Stimulated activated CD8-positive, alpha-beta memory T cell treated with anti-CD3 and anti-CD28 coated beads, Interleukin-2, amount 100 ng/mL, for 48 hours (primary cell): ENCODE measurements at places on chromosomes 11 and 22.

DNA sequence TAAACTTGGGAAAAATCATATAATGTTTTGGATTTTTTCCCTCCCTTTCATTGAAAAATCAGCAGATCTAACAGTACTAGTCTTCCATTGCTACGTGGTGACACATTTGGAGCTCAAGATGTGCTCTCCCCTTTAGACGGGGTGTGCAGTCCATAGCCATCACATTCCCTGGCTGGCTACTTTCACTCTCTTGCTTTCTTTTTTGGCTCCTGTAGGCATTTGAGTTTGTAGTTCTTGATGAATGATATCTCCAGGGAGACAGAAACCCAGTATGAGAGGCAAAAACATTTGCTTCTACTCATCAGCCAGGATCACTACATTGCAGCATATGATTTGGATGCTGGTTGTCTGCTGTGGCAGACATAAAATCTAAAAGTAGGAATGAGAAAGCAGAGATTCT lies 12.1 kb downstream of the CCDC81 start:
- no peak for DNase-seq

DNA sequence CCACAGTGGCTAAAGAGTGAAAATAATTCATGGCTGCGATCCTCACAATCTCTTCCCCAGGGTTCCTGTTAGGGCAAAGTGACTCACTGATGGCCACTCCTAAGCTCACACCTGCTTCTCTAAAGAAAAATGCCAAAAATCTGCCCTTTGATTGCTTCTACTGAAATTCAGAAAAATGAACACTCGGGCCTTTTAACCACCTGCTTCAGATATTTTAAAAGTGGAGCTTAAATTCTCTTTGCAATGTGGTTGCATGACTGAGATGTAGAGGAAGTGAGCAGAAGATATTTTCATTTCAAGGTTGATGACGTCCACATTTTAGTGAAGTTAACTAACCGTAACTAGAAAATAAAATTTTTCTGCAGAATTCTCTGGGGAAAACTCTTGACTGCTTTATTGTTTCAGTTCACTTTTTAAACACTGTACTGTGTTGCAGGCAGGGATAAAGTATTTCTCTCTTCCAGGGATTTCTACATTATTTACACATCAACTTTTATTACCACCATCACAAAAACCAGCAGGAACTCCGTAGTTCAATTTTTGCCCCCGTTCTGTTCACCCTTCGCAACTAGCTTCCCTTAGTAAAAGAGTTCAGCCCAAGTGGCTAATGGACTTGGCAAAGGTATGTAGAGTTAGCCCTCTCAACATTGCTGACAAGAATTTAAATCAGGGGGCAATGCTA lies 8.5 kb downstream of the RAB30 start:
- no peak for DNase-seq

DNA sequence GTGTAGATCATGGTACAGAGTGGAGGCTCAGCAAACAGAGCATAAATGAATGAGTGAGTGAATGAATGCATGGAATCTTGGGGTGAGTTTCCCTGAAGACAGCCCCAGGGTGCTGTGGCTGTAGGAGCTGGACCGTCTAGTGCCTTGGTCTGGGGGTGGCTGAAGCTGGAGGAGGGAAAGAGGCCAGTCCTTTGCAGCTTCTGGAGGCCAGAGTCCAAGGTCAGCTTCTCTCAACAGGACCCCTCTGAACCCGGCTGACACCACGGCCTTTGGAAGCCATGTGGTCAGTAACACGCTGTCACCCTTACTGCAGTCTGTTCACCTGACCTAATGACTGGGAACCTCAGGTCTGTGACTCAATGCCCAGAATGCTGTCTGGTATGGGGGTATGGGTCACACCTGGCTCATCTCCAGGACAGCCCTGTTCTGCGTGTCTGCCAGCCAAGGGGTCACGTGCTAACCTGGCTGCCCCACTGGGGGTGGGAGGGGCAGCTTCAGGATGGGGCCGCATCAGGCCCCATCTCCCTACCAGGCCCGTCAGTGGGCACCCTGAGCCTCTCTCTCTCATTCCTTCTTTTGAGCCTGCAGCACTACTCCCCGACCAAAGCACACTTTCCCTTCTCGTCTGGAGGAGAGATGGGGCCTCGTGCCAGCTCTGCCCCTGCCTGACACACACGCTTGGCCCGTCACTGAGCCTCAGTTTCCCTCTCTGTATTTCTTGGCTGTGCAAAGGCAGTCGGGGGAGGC lies 24.1 kb upstream of the CHKA start:
- DNase-seq = no peak

- DNase-seq = no peak
Measured at GRCh38 chr22:49349181-49349835, 478.4 kb downstream of the BRD1 start.

GRCh38 chr11:73187854-73188253 lies 30.2 kb upstream of the P2RY2 start:
- DNase-seq = no peak

GRCh38 chr11:87259736-87260135 lies 222.0 kb downstream of the TMEM135 start:
- no peak for DNase-seq

- no peak for DNase-seq
Measured at GRCh38 chr11:10926801-10927211, 69.0 kb upstream of the ZBED5 start.

- no peak for DNase-seq
Measured at GRCh38 chr11:11231763-11232162, 121.3 kb downstream of the CSNK2A3 start.

DNA sequence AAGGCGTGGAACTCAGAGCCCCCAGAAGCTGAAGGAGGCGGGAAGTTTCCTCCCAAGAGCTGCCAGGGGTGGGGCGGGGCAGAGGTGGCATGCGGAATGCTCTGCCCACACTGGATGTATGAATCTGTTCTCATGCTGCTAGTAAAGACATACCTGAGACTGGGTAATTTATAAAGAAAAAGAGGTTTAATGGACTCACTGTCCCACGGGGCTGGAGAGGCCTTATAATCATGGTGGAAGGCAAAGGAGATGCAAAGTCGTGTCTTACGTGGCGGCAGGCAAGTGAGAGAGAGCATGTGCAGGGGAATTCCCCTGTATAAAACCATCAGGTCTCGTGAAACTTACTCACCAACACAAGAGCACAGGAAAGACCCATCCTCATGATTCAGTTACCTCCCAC lies 57.6 kb downstream of the SMIM38 start:
- DNase-seq = no peak

DNA sequence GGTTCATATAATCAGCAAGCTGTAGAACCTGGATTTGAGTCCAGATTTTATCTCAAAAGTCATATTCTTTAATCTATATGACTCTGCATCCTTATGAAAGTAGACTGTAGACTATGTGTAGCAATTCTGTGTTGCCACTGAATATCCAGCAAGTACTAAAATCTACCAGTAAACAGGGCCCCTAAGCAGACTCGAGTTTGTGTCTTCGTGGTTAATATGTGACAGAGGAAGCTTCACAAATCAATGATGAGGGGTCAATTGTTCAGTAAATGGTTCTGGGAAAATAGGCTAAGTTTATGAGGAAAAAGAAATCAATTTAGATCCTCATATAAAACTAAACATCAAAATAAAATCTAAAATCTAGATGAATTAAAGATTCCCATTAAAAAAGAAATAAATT lies 648.5 kb upstream of the KIRREL3 start:
- no peak for DNase-seq

- DNase-seq = no peak
Measured at GRCh38 chr22:48737461-48738203, 1090.0 kb downstream of the BRD1 start.

DNA sequence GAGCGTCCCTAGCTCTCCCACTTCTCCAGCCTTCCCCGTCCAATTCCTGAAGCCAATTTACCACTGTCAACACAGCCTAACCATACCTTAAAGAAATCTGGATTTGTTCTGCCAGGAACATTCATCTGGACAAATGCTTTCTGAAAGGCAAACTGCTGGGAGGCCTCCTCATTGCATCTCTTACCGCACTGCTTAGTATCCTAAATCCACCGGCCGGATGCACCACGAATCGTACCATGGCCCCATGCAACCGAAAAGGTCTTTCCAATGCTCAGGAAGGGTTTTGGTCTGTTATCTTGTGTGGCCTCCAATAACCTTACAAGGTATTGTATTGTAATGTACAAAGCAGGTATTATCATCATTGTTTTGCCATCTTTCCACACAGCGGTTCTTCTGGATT lies 57.6 kb downstream of the MYH9 start:
- no peak for DNase-seq

GRCh38 chr11:79506124-79506523 lies 65.3 kb upstream of the TENM4 start:
- no peak for DNase-seq

DNA sequence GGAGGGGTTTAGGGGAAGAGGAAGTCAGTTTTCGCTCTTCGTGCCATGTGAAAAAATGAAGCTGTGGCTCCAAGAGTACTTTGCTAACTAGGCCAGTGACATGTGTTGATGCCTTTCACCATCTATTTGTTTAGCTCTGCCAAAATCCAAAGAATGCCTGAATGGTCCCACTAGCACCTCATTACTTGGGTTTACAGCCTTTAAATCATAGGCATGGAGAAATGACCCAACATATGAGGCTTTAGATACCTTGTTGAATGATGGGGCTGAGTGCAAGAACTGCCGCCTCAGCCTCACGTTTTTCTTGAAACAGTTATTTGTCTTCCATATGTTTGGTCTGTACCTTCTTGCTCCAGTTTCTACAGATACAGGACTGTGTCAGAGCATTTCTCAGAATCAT lies 8.3 kb downstream of the RBM4 start:
- DNase-seq = no peak

DNA sequence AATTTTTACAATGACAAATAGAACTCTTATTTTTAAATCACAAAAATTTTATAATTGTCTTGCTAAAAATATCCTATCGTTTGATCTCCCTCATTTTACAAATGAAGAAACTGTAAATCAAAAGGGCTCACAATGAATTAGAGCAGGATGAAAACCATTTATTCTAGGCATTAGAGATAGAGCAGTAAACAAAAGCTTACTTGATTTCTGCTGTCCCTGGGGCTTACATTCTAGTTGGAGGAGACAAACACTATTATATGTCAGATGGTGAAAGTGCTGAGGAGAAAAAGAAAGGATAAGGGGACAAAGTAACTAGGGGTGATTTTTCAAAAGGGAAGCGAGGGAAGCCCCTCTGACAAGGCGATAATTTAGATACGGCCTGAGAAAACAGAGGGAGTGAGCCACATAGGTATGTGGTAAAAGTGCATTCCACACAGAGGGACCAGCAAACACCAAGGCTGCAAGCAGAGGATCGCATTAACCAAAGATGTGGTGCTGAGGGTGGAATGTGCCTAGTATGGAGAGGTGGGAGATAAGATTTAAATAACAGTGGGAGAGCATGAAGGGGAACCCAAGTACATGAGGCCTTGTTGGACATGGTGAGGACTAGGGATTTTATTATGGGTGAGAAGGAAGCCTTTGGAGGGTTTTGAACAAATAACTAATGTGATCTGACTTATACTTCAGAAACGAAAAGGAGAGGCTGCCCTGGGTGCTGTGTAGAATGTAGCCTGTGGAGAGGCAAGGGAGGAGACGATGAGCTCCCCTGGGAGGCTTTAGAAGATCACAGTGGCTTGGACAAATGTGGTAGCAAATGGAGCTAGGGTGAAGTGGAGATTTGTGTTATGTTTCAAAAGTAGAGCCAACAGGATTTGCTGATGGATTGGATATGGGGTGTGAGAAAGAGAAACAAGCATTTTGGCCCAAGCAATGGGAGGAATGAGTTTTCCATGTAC lies 62.1 kb downstream of the PDHX start:
- DNase-seq = no peak
